Stimulated activated CD4-positive, alpha-beta T cell treated with anti-CD3 and anti-CD28 coated beads, Interleukin-1b, Interleukin-23, amount 100 ng/mL, for 24 hours (primary cell): ENCODE measurements at places on chromosomes 13 and 19.

DNA sequence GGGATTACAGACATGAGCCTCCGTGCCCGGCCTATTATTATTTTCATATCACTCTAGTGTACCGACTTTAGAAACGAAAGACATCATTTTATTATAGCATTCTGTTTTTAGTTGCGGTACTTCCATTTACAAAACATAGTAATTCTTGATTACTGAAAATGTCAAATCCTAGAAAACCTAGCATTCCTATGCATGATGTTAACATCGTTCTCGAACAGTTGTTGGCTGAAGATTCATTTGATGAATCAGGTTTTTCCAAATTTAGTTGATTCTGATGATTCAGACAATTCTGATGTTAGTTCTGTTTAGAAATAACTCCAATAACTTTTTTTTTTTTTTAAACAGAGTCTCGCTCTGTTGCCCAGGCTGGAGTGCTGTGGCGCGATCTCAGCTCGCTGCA is 11.5 kb upstream of the MTRF1 start:
- no peak for DNase-seq

DNA sequence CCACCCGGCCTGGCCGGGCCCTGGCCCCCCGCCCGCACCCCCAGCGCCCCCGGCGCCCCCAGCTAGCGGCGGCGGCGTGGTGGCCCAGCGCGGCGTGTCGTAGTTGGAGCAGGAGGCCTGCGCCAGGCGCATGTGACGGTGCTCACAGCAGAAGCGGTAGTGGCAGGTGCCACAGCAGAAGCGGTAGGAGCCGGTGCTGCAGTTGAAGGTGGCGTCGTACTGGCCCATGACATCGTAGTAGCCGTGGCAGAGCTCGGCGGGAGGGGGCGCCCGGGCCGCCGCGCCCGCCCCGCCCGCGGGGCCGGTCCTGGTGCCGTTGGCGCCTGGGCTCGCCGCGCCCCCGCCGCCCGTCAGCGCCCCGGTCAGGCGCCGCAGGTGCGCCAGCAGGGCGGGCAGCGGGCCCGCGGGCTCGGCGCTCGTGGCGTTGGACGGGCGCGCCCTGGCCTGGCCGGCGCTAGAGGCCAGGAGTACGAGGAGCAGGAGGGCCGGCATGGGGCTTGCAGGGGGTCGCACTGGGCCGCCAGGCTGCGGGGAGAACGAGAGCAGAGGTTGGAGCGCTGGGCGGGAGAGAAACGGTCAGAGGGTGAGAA is 633 bp downstream of the SHISA7 start:
- DNase-seq, result no peak

DNA sequence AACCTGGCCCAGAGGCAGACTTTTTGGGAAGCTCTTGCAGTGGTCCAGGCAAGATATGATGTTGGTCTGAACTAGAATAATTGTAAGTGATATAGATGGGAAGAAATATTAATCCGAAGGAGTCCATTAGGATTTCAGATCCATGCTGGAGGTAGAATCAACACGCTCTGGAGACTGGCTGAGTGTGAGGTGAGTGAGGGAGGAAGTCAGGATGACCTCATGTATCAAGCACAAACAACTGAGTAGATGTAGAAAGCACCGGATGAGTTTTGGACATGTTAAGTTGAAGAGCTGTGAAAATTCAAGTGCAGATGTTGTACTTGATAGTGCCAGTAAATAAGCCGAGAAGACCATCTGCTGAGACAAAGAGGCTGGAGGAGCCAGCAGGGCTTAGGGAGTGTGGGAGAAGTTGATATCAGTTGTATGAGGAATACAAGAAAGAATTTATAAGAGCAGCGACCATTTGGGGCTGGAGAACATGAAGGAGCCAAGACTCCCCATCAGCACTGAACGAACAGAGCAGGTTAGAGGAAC is 5.3 kb upstream of the CNMD start:
- no peak for DNase-seq

GRCh38 chr13:69970520-69970919 is 137.1 kb upstream of the ATXN8OS start:
- no peak for DNase-seq

DNA sequence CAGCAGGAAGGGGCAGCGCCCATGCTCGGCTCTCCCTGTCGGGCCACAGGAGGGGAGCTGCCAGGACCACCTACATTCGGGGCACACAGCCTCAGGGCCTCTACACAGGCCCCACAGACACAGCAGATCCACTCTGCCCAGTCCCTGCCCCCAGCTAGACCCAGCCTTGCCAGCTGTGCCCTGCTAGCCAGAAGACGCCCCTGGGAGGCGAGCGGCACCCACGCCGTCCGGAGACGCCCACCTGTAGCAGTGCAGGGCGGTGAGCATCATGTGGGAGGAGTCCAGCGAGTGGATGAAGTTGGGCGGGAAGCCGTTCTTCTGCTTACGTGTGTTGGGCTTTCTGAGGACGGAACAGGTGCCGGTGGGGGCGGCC is 15.1 kb downstream of the POLRMT start:
- DNase-seq, result no peak

- DNase-seq, result no peak
Observed at GRCh38 chr19:13506471-13506820, at the start of gene CACNA1A. Gene CACNA1A, minus strand, starts transcription at chr19:13506479. Its CDS starts 255 bp downstream, at chr19:13506224.

DNA sequence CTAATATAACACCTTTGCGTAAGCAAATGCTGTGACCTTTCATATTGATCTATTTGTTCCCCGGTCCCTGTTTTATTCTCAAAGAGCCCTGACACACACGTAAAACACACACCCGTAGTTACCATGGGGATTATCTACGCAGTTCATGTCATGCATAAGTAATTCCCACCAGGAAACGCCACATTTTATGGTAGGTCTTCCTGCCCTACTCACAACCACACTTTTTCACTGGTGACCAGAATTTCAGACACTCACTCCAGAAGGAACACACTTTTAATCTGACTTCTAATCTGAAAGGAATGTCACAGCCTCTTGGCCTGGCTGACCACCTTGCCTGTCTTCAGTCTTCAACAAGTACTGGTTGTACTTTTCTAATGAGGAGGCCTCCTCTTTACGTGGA is 46.8 kb downstream of the SLC7A1 start:
- DNase-seq, result no peak

GRCh38 chr19:572743-573518 is 535 bp downstream of the BSG start:
- no peak for DNase-seq

DNA sequence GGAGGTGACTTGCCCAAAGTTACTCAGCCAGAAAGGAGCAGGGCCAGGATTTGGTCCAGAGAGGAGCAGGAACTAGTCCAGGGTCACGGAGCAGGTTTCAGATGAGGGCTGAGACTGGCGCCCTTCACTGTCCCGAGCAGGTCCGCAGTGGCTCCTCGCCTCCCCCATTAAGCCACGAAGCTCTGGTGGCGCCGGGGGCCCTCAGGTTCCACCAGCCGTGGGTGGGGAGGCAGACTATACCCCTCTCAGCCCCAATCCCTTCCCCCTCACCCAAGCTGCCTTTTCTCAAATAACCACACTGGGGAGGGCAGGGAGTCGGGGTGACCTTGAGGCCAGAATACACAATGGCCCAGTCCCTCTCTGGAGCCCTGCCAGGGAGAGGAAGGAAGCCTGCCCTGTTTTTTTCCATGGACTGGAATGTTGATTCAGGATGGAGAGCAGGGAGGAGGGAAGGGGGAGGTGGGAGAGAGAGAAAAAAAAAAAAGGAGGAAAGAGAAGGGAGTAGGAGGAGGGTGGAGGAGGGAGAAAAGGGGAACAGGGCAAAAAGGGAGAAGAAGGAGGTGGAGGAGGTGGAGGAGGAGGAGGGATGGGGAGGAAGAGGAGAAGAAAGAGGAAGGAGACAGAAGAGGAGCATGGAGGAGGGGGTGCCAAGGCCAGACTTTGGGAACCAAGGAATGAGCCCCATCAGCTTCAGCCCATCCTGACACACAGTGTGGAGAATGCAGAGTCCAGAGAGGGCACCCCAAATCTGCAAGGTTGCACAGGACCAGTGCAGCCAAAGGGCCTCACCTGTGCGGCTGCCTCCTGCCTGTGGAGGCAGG is 19.7 kb downstream of the CEACAM16 start:
- DNase-seq, result no peak
